ENCODE measurements at places on chromosomes 12 and 14.

DNA sequence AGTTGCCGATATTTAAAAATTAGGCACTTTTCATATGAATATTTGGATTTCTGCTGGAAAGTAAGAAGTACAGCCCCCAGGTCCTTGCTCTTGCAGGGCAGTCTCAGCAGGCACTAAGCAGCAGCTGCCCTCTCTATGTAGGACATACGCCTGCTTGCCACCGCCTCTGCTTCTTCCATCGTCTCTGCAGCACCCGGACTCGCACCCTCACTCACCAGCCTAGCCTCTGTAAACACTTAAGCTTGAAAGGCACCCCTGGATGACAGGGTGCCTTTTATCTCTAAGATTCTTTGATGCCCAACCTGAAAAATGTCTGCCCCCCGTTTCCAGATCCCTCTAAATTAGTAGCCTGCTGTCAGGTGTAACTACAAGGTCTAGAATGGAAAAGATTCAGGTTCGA, 19.0 kb downstream of the OTUB2 start:
- DNase-seq: no peak

DNA sequence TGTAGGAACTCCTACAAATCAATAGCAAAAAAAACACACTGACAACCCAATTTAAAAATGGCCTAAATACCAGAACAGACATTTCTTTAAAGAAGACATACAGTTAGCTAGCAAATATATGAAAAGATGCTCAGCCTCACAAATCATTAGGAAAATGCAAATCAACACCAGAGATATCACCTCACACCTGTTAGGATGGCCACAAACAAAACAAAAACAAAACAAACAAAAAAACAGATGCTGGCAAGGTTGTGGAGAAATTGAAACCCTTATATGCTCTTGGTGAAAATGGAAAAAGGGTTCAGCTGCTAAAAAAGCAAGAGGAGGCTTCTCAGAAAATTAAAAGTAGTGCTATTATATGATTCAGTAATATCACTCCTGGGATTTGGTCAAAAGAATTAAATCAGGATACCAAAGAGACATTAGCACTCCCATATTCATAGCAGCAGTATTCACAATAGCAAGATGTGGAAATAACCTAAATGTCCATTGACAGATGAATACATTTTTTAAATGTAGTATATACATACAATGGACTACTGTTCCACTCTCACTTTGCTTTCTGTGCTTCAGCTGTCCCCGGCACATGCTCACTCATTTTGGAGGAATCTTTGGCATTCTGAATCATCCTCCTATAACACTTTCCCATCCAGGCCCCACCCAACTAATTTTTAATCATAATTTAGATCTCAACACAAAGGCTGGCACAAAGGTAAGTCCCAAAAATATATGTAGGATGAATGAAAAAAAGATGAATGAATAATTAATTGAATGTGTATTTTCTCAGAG, 99.1 kb downstream of the SYT1 start:
- DNase-seq: no peak

- peak; percentile 15 for DNase-seq
These were observed 290.2 kb downstream of the PRKD1 start for GRCh38 chr14:29637411-29637810.

DNA sequence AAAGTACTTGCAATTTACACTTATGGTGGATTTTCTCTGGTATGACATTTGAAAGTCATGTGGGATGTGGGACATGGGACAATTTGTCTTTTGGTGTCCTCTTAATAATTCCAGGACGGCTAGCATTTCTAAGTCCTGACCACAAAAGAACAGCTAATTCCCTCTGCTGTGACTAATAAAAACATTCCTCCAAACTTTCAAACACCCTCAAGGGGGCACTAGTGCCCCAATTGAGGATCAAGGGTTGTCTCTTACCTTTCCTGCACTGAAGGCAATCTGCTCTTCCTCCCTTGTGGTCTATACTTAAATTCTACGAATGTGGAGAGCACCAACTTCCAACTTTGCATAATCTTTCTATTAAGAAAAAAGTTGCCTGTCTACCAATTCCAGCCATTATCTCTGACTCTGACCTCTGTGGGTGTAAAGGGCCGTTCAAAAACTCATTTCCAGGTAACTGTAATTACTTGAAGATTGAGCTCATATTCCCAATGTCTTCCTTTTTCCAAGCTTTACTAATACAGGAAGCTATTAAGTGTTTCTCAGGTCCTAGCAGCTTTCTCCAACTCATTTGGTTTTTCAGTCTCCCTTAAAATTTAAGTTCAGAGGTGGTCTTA, 210.2 kb downstream of the PTPRO start:
- DNase-seq: no peak

GRCh38 chr14:48842785-48843184, 743.4 kb downstream of the RPS29 start:
- DNase-seq: no peak

DNA sequence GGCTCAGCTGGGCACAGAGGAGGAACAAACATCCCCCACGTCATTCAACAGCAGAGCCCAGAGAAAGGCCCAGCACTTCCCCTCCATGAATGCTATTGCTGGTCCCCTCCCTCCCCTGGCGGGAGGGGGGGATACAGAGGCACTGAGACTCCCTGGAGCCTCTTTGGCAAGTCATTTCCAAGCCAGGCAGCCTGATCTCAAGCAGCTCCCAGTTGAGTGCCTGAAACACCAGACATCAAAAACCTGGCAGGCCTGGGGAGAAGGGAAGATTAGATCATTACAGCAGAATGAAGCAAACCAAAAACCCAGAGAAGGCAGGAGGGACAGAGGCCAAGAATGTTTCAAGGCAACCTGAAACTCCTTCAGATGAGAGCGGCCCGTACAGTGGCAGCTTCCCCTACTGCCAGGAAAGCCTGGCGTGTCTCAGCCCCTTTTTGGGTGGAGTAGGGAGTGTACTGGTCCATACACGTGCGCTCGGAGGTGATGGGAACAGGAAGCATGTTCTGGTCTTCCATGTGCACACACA, 92.1 kb downstream of the LRRC74A start:
- DNase-seq: peak; percentile 47

GRCh38 chr14:77245820-77246219, 25.2 kb downstream of the NGB start:
- DNase-seq: no peak

GRCh38 chr12:122795807-122796206, 21.4 kb downstream of the CCDC62 start:
- DNase-seq: no peak

- no peak for DNase-seq
These were observed 37.7 kb downstream of the HECTD1 start for GRCh38 chr14:31169877-31170276.

DNA sequence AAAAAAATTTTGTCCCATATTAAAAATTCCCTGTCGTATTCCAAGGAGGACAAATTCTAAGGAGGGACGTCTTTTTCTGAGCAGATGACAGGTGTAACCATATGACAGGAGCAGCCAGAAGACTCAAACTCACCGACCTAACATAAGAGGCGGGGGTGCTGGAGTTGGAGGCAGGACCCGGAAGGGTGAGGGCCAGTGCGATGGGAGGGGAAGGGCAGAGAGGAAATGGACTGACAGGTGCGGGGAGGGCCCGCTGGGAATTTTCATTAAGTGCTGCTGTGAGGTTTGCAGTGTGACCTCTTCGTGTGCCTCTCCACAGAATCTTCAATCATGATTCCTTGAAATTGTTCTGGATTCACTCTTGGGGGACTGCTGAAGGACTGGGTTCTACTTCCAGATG, 189.4 kb downstream of the NTF3 start:
- no peak for DNase-seq

- no peak for DNase-seq
These were observed 39.9 kb upstream of the TMCC3 start for GRCh38 chr12:94690198-94690771.

Measured in cerebellum (tissue), 4 donors.